NCI-H510A treated with DMSO at 0.1 percent for 48 hours (cell line): ENCODE measurements at places on chromosomes 11 and 22.
A peak's percentile ranks its signal among the peaks of the same experiment; 100 is the strongest.

DNA sequence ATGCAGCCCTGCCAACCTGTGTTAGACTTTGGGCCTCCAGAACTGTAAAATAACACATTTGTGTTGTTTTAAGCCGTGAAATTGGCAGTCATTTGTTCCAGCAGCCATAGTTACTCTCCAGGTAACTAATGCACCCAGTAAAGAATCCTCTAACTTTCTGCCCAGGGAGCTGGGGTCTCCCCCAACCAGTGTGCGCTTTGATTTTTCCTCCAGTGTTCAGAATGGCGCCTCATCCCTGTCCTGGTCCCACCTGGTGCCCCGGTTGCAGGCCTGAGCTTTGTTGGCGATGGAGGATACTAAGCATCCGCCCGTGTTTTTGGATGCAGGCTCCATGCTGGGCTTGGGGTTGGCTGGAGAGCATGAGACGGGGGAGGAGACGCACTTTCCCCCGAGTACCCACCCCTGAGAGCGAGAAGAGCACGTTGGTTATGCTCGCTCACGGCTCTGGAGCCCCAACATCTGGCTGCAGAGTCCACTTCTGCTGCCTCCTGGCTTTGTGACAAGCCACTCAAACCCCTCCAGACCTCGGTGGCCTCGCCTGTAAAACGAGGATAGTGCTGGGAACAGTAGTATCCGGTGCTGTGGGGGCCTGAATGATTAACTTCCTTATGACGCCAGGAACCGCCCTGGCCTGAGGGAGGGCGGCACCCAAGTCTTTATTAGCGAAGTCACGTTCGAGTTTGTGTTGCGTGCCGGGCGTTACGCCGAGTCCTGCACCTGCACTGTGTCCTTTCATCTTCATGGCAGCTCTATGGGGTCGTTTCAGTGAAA is 25.8 kb downstream of the MRGPRD start:
- DNase-seq, result no peak

DNA sequence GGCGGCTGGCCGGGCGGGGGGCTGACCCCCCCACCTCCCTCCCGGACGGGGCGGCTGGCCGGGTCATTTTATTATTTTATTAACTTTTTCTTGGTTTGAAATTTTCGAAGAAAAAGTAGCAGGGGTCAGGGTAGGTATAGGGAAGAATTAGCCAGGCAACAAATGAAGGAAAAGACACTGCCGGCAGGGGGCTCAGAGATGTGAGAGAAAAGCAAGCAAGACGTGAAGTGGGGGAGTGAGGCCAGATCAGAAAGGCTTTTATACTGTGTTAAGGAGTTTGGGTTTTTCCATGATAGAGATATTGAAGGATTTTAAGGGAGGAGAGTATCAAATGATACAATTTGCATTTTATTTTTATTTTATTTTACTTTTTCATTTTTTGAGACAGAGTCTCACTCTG is 19.0 kb downstream of the RNF214 start:
- DNase-seq, result no peak

DNA sequence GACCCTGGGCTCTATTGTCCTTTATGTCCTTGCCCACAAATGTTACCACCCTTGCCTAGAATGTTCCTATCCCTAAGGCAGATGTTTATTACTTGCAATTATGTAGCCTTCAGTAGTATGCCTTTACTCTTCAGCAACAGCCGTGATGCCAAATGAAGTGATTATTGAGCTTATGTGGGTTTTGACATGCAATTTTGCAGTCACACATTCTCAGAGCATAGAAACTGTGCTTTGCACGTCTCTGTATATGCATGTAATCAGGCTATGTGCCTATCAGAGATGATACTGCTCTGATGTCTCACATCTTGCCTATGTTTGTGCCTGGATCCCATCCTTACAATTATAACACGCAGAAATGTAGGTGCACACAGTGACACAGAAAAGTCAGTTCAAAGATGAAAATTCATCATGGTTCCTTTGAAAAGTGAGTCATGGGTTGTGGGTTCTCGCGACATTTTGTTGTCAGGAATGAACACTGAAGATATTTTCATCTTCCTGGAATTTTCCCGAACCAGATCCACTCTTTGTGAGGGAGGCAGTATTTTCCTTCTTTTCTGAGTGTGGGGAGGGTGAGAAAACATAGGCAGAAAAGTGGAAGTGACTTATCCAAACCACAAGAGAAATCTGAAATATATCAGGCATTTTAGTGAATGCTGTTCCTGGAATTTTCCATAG is 81.1 kb downstream of the BMAL1 start:
- DNase-seq, result no peak

DNA sequence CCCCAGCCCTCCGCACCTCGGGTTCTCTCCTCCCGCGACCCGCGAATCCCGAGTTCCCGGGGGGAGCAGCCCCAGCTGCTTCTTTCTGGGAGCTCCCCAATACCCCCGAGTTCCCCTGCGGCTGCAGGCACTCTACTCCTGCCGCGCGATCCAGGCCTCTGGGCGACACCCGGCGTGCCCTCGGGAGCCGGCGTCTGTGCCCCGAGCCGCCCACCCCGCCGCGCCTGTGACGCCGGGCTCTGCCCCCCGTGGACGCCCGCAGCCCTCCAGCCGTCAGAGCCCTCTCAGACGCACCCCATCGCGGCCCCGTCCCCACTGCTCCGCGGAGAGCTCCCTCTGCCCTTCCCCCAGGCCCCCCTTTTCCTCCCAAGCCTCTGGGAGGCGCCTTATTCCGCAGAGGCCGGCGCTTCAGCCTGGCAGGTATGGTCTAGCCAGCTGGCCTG is 422 bp downstream of the GLB1L2 start:
- DNase-seq, result no peak

- DNase-seq, result no peak
These were observed 316.6 kb downstream of the OPCML start for GRCh38 chr11:133215596-133216230.

GRCh38 chr11:10322830-10323792 is 18.2 kb downstream of the ADM start:
- peak; percentile 37 for DNase-seq
